ENCODE measurements at places on chromosomes 6 and 20. TPM values are rescaled to one million over a fixed set of nuclear protein-coding genes. Genes with fewer than 3 reads are reported as not detected.
A peak's percentile ranks its signal among the peaks of the same experiment; 100 is the strongest.

- no peak overlapping the region for H3K27ac ChIP-seq
- H3K4me1 ChIP-seq, result no peaks in the 10 kb centered on the region
- no peaks in the 10 kb centered on the region for H3K27me3 ChIP-seq
- no peak for DNase-seq
- H3K36me3 ChIP-seq, result no peaks in the 10 kb centered on the region
- H3K4me3 ChIP-seq, result no peak overlapping the region
These were observed 8.0 kb downstream of the PGM3 start for GRCh38 chr6:83185096-83185495.

DNA sequence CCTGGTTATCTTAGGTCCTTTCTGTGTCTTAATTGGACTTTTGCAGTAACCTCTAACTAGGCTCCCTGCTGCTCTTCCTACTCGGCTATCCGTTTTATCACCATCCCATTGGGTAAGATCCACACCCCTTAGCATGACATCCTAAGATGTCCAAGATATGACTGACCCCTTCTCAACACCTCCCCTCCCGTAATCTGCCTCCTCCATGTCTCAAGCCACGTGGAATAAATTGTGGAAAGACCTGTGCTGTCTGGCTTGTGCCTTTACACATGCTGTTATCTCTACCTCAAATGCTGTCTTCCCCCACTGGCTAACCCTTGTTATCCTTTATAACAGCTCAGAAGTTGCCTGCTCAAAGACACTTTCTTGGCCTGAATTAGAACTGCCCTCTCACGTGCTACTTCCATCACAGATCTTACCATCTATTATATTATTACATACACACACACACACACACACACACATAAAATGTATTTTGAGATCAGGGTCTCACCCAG, 26.5 kb downstream of the EIF2S2 start:
- no peak for DNase-seq
- H3K27ac ChIP-seq, result no peak overlapping the region
- no peaks in the 10 kb centered on the region for H3K4me1 ChIP-seq
- no peaks in the 10 kb centered on the region for H3K36me3 ChIP-seq
- no peak overlapping the region for H3K4me3 ChIP-seq
- H3K27me3 ChIP-seq, result no peaks in the 10 kb centered on the region

- no peak overlapping the region for H3K27ac ChIP-seq
- no peak overlapping the region for H3K4me3 ChIP-seq
- no peak for DNase-seq
- H3K36me3 ChIP-seq, result no peaks in the 10 kb centered on the region
These were observed 269.0 kb upstream of the ECI2 start for GRCh38 chr6:4404415-4404814.

The ARFGEF3 gene
- total RNA-seq, result 28.1 TPM

DNA sequence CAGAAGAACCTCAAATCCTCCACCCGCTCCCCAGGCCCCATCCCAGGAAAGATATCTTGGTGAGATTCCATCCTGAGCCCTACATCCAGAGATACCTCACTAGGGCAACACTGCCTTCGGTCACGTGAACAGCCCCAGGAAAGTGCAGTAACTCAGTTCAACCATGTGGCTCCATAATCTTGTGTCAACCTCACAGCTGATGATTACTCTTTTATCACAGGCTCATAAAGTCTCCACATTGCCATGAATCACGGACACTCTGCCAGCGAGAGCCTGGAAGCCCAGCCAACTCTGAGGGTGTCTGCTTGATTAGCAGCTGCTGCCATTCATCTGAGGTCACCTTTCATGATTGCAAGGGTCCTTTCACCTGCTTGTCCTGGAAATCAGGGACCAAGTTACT, 175.8 kb upstream of the LRFN2 start:
- no peaks in the 10 kb centered on the region for H3K27me3 ChIP-seq
- no peak overlapping the region for H3K4me3 ChIP-seq

GRCh38 chr6:89927791-89928550, 33.7 kb downstream of the GJA10 start:
- H3K27me3 ChIP-seq, result no peaks in the 10 kb centered on the region
- H3K4me3 ChIP-seq, result no peak overlapping the region
- H3K36me3 ChIP-seq, result no peaks in the 10 kb centered on the region
- no peak for DNase-seq

GRCh38 chr20:31608251-31608945, 3.3 kb downstream of the ID1 start:
- peaks cover 20% of the 10 kb centered on the region for H3K4me1 ChIP-seq
- DNase-seq, result peak; percentile 77
- H3K4me3 ChIP-seq, result peak overlapping the region; percentile 73

The C6orf15 gene
- total RNA-seq, result not detected

DNA sequence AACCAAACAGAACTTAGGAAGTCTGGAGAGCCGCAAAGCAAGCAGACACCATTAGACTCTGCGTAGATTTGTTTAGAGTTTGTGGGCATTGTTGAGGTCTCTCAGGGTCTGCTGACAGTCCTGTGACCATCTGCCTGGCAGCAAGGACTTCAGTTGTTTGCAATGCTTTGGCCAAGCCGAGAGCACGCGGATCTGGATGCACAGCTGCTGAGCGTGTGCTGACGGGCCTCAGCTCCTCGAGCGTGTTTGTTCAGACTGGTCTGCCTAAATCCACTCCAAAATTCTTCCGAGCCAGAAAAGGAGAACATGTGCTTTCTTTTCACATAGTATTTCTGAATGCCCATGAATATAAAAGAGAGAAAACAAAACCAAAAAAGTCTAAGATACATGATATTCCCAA, 159.0 kb downstream of the ZNF217 start:
- no peak for DNase-seq
- H3K27me3 ChIP-seq, result no peaks in the 10 kb centered on the region
- H3K4me3 ChIP-seq, result no peak overlapping the region

- H3K36me3 ChIP-seq, result no peaks in the 10 kb centered on the region
- no peak for DNase-seq
- no peaks in the 10 kb centered on the region for H3K4me1 ChIP-seq
- no peak overlapping the region for H3K27ac ChIP-seq
- no peak overlapping the region for H3K4me3 ChIP-seq
These were observed 32.8 kb downstream of the TBC1D7 start for GRCh38 chr6:13295576-13295975.

DNA sequence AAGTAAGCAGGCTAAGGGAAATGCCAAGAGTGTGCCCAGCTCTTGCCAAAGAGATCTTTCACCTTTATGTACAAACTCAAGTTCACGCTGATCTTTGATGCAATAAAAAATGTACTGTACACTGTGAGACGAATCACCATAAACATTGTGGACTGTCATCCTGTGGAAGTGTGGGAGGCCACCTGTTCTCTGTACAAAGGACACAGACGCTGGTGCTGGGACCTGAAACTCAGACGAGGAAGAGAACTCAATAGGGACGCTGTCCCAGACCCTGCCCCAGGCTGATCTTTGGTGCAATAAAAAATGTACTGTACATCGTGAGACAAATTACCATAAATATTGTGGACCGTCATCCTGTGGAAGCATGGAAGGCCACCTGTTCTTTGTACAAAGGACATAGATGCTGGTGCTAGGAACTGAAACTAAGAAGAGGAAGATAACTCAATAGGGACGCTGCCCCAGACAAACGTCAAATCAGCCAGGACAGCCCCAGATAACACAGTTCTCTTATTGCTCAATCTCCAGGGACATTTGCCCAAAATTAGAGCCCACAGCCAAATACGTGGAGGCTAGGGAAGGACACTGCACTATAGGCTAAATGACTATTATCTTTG, 312.7 kb upstream of the SGK1 start:
- peak overlapping the region; percentile 10 for H3K27ac ChIP-seq
- H3K4me1 ChIP-seq, result no peaks in the 10 kb centered on the region
- no peak for DNase-seq
- no peaks in the 10 kb centered on the region for H3K27me3 ChIP-seq
- no peaks in the 10 kb centered on the region for H3K36me3 ChIP-seq

GRCh38 chr6:71509191-71510005, 220.8 kb downstream of the OGFRL1 start:
- no peak overlapping the region for H3K4me3 ChIP-seq
- no peaks in the 10 kb centered on the region for H3K36me3 ChIP-seq
- H3K27ac ChIP-seq, result no peak overlapping the region
- no peaks in the 10 kb centered on the region for H3K4me1 ChIP-seq

DNA sequence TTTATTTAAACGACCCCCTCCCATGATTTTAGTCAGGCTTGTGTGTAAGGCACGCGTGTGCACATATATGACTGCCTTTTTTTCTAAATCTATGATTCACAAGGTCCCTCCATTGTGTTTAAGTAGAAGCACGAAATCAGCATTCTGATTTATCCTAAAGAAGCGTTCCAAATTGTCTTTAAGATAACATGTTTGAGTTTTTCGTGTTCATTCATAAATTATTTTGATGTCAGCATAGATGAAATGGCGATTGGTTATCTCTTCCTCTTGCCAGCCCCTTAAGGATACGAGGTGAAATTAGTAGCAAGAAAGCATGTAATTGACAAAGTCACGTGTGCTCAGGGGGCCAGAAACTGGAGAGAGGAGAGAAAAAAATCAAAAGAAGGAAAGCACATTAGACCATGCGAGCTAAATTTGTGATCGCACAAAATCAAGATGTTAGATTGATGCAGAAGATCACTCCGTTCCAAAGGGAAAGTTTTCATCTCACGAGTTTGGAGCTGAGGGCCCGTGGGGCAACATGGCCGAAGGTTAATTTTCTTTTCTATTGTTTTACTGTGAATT, at the start of gene LIN28B:
LIN28B (plus strand) TSS at position 377 of the 564 bp plus-strand sequence; CDS start at position 521, 144 bp downstream.
- no peaks in the 10 kb centered on the region for H3K27me3 ChIP-seq
- no peak for DNase-seq
- no peak within 1 kb of the TSS for H3K4me3 ChIP-seq
- peaks cover 2% of the 10 kb centered on the region for H3K4me1 ChIP-seq
- H3K36me3 ChIP-seq, result no peaks in the 10 kb centered on the region

- no peaks in the 10 kb centered on the region for H3K27me3 ChIP-seq
- no peak for DNase-seq
- no peak overlapping the region for H3K27ac ChIP-seq
- H3K4me3 ChIP-seq, result no peak overlapping the region
These were observed 8.6 kb downstream of the VNN2 start for GRCh38 chr6:132749111-132749510.

- no peaks in the 10 kb centered on the region for H3K27me3 ChIP-seq
- H3K4me3 ChIP-seq, result no peak overlapping the region
- no peaks in the 10 kb centered on the region for H3K36me3 ChIP-seq
These were observed 8.8 kb downstream of the SYNJ2 start for GRCh38 chr6:157990321-157991066.

The PTGIS gene
- 41.0 TPM for total RNA-seq

- peak overlapping the region; percentile 98 for H3K27ac ChIP-seq
- H3K36me3 ChIP-seq, result no peaks in the 10 kb centered on the region
- peaks cover 17% of the 10 kb centered on the region for H3K27me3 ChIP-seq
- peak overlapping the region; percentile 95 for H3K4me3 ChIP-seq
- H3K4me1 ChIP-seq, result peaks cover 10% of the 10 kb centered on the region
These were observed 7.2 kb downstream of the TFAP2A start for GRCh38 chr6:10407674-10408054.

The IL17A gene
- not detected for total RNA-seq

DNA sequence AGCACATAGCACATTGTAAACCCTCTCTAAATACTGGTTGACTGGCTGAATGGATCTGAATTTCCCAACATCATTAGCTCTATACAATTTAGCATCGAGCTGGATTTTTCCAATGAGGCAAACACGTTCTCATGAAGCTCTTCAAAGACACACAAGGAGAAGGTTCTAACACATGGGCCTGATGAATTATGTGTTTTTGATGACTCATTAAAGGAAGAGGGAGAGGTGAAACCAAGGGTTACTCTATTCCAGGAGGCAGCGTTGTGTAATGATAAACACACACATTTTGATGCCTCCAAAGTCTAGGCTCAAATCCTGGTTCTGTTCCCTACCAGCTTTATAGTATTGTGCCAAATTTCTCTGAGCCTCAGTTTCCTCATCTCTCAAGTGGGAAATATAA, 84.3 kb downstream of the PFDN4 start:
- H3K4me3 ChIP-seq, result no peak overlapping the region
- DNase-seq, result no peak
- H3K27me3 ChIP-seq, result no peaks in the 10 kb centered on the region
- no peaks in the 10 kb centered on the region for H3K4me1 ChIP-seq

The ACOT13 gene
- total RNA-seq, result 6.3 TPM

GRCh38 chr6:83847179-83847578, 6.0 kb upstream of the RIPPLY2 start:
- H3K36me3 ChIP-seq, result no peaks in the 10 kb centered on the region
- H3K27ac ChIP-seq, result no peak overlapping the region
- no peaks in the 10 kb centered on the region for H3K27me3 ChIP-seq
- no peak for DNase-seq
- no peaks in the 10 kb centered on the region for H3K4me1 ChIP-seq
- H3K4me3 ChIP-seq, result no peak overlapping the region
